ENCODE measurements at places on chromosomes 16 and 17. TPM values are rescaled to one million over a fixed set of nuclear protein-coding genes. Genes with fewer than 3 reads are reported as not detected.

GRCh38 chr16:74455213-74455612 is 33.9 kb upstream of the CLEC18B start:
- no peak for DNase-seq
- H3K4me1 ChIP-seq, result no peaks in the 10 kb centered on the region

- no peak overlapping the region for H3K27ac ChIP-seq
- no peaks in the 10 kb centered on the region for H3K4me1 ChIP-seq
- H3K27me3 ChIP-seq, result no peaks in the 10 kb centered on the region
- no peak for DNase-seq
- H3K36me3 ChIP-seq, result no peaks in the 10 kb centered on the region
These were observed 4.1 kb downstream of the KRT31 start for GRCh38 chr17:41393294-41393693.

DNA sequence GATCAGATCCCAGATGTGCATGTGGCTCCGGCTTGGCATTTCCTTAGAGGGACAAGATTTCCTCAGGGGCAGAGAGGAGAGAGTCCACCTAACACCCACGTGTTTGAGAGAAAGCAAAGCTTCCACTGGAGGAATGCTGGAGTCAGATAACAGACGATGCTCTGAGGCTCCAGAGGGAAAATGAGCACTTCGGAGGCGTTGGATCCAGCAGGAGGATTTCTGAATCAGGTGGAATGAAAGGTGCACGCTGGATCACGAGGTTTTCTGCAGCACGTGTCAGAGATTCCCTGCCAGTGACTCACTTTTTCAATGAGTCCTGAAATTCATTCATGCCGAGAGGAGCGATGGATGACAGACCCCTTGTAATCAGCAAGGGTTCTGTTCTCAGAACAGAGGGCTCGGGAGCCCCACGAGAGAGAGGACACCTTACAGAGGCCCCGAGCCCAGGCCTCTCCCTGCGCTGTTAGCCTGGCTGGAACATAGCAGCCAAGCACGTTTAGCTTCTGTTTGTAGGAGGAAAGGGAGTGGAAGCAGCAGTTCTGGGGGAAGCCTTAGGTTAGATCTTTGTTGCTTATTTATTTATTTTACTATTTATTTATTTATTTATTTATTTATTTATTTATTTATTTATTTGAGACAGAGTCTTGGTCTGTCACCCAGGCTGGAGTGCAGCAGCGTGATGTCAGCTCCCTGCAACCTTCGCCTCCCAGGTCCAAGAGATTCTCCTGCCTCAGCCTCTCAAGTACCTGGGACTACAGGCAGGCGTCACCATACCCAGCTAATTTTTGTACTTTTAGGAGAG is 49.3 kb upstream of the JPH3 start:
- no peak overlapping the region for H3K4me3 ChIP-seq
- H3K4me1 ChIP-seq, result no peaks in the 10 kb centered on the region
- H3K27ac ChIP-seq, result no peak overlapping the region
- no peaks in the 10 kb centered on the region for H3K27me3 ChIP-seq

DNA sequence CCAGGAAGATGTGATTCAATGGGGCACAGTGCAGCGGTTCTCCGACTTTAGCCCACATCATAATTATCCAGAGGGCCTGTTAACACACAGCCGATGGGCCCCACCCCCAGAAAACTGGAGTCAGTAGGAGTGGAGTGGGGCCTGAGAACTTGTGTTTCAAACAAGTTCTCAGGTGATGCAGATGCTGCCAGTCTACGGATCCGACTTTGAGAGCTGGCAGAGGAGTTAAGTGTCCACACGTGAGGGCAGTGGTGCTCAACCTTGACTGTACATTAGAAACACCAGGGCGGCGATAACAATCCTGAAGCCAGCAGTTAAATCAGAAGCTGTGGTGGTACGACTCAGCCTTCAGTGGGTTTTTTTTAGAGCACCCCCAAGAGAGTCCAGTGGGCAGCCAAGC is 75.0 kb downstream of the GPRC5B start:
- no peaks in the 10 kb centered on the region for H3K36me3 ChIP-seq
- peaks cover 3% of the 10 kb centered on the region for H3K4me1 ChIP-seq
- H3K27me3 ChIP-seq, result no peaks in the 10 kb centered on the region

- H3K4me1 ChIP-seq, result no peaks in the 10 kb centered on the region
- H3K27ac ChIP-seq, result no peak overlapping the region
- no peaks in the 10 kb centered on the region for H3K36me3 ChIP-seq
- no peaks in the 10 kb centered on the region for H3K27me3 ChIP-seq
These were observed 13.1 kb downstream of the SLC22A31 start for GRCh38 chr16:89187032-89187769.

DNA sequence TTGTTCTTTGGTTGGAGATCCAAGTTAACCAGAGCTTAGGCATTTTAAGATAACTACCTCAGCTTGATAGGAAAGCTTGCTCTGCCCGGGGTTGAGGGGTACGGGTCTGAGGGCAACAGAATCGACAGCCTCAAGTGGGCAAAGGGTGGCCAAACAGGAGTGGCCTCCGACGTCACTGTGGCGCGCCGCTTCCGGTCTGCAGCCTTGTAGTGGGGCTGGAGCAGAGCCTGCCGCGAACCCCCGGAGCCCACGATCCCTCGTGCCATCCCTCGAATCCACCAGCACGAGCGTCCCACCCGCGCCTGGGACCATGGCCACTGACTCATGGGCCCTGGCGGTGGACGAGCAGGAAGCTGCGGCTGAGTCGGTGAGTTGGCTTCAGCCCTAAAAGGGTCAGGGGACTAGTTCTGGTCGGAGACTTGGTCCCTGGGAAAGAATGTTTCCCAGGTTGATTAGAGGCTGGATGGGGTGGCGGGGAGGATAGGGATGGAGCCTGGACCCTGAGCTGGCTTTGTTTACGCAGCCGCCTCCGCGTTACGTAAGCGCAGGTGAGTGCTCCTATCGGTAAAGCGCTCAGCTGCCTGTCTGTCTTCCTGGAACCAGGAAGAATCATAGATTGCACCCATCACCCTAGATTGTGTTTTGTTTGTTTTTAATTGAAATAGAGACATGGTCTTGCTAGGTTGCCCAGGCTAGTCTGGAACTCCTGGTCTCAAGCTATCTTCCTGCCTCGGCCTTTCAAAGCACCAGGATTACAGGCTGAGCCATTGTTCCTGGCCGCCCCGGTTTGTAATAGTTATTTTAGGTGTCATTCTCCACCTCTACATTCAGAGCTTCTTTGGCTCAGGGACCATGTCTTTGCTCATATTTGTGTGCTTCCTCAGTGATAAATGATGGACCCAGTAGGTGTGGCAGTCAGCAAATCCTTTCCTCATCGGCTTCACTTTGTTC is at the start of gene DDX19B:
Gene DDX19B, plus strand, starts transcription at position 199 of the 951 bp plus-strand sequence. Its CDS starts 112 bp downstream, at position 311.
- peak; percentile 95 for DNase-seq
- H3K27me3 ChIP-seq, result no peaks in the 10 kb centered on the region
- H3K4me3 ChIP-seq, result peak within 1 kb of the TSS; percentile 93
- H3K36me3 ChIP-seq, result no peaks in the 10 kb centered on the region

- DNase-seq, result no peak
- no peak overlapping the region for H3K27ac ChIP-seq
- H3K27me3 ChIP-seq, result no peaks in the 10 kb centered on the region
- peaks cover 5% of the 10 kb centered on the region for H3K36me3 ChIP-seq
These were observed 39.7 kb upstream of the CRISPLD2 start for GRCh38 chr16:84780063-84780462.

GRCh38 chr16:64969221-64969620 is 152.6 kb downstream of the CDH11 start:
- H3K4me3 ChIP-seq, result no peak overlapping the region
- DNase-seq, result no peak
- H3K27ac ChIP-seq, result no peak overlapping the region
- H3K27me3 ChIP-seq, result no peaks in the 10 kb centered on the region
- peaks cover 10% of the 10 kb centered on the region for H3K36me3 ChIP-seq

DNA sequence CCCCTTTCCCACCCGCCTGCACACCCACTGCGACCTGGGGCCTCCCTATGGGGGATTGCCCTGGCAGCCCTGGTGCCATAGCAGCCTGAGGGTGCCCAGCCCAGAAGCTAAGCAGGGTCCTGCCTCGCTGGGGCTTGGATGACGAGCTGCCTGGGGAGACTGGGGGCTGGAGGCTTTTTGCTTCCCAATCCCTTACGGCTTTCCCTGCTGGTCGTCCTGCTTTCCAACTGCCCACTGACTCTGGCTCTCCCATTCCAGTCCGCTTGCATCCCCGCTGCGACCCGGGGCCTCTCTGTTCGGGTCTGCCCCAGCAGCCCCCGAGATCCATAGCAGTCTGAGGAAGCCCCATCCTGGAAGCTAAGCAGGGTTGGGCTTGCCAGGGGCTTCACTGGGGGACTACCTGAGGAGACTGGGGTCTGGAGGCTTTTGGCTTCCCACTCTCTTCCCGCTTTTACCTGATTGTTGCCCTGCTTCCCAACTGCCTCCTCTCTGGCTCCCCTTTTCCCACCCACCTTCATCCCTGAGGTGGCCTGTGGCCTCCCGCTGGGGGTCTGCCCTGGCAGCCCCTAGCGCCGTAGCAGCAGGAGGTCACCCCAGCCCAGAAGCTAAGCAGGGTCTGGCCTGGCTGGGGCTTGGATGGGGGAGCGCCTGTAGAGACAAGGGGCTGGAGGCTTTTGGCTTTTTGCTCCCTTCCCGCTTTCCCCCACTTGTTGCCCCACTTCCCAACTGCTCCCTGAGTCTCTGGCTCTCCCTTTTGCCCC is 2292.8 kb downstream of the TP53TG3F start:
- no peaks in the 10 kb centered on the region for H3K4me1 ChIP-seq
- no peaks in the 10 kb centered on the region for H3K27me3 ChIP-seq
- DNase-seq, result no peak
- no peak overlapping the region for H3K4me3 ChIP-seq
- H3K36me3 ChIP-seq, result no peaks in the 10 kb centered on the region

DNA sequence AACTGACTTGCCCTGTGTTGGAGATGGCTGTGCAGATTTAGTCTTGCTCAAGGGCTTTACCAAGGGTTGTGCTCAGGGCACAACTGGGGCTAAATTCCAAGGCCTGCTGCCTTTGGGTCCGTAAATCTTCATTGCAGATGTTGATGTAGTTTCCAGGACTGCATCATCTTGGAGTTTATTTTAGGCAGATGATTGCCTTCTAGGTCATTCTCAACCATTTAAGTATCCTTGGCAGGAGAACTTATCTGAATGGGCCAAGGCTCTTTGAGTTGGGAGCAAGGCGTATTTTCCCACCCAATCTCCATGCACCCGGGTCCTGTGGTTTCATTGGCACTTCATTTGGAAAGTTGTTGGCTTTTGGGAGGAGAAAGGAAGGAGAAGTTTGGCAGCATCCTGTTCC is 200.3 kb downstream of the MSI2 start:
- H3K4me3 ChIP-seq, result no peak overlapping the region
- no peak for DNase-seq
- H3K36me3 ChIP-seq, result no peaks in the 10 kb centered on the region
- no peak overlapping the region for H3K27ac ChIP-seq
- no peaks in the 10 kb centered on the region for H3K4me1 ChIP-seq
- no peaks in the 10 kb centered on the region for H3K27me3 ChIP-seq

- no peak for DNase-seq
- H3K4me1 ChIP-seq, result no peaks in the 10 kb centered on the region
- H3K27me3 ChIP-seq, result no peaks in the 10 kb centered on the region
- no peaks in the 10 kb centered on the region for H3K36me3 ChIP-seq
- no peak overlapping the region for H3K4me3 ChIP-seq
These were observed 16.2 kb downstream of the MLYCD start for GRCh38 chr16:83915081-83915480.

DNA sequence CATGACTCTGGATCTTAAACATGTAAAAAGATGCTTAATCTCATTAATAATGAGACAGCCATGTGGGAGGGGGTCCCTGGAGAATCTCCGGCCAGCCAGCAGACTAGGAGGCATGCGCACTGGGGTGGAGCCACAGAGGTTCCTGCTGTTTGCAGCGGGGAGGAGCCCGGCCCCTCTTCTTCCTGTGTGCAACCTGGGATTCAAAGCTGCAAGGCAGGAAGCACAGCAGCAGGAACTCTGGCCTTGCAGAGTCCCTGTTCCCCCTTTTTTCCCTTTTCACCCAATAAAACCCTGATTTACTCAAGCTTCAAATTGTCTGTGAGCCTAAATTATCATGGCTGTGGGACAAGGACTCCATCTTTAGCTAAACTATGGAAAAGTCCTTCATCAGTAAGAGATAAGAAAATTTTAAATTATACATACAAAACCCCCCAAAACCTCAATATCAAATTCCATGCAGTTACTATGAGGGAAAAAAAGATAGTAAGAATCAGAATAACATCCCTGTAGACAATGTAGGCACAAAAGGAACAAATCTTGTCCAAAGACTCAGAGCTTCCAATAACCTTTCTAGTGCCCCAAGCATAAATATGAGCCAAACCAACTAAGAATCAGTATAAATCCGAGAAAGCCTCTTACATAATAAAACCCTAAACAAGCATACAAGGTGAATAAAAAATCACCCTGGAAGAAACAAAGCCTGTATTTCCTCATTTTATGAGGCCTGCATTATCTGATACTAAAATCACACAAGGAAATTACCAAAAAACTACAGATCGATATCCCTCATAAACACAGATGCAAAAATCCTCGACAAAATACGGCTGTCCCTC is 12.1 kb downstream of the CFDP1 start:
- no peaks in the 10 kb centered on the region for H3K27me3 ChIP-seq
- H3K36me3 ChIP-seq, result no peaks in the 10 kb centered on the region
- H3K27ac ChIP-seq, result no peak overlapping the region
- no peaks in the 10 kb centered on the region for H3K4me1 ChIP-seq
- DNase-seq, result peak; percentile 73

- DNase-seq, result peak; percentile 31
- no peaks in the 10 kb centered on the region for H3K4me1 ChIP-seq
- no peak overlapping the region for H3K27ac ChIP-seq
- no peaks in the 10 kb centered on the region for H3K36me3 ChIP-seq
- H3K27me3 ChIP-seq, result no peaks in the 10 kb centered on the region
- H3K4me3 ChIP-seq, result no peak overlapping the region
These were observed 29.6 kb upstream of the ASGR2 start for GRCh38 chr17:7144213-7144612.

DNA sequence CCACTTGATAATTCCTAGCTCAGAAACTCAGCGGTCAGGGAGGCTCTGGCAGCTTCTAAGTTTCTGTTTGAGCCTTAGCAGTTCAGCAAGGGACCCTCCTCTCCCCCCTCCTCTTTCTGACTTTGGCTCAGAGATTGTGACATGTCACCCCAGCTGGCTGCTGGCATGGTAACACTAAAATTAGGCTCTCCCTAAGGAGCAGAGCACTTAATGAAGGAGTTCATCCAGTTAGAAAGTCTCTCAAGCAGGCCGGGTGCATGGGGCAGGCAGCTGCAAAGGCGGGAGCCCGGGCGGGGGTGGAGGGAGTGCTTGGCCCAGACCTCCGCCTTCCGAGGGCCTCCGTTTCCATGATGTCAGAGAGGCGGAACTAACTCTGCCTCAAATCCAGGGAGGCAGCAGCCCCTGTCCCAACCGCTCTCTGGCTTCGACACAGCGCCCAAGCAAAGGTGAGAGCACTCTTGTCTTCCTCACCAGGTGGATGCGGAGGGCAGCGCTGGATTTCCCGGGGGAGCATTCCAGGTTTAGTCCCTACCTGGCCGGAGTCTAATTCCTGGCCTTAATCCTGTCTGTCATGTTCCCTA is 128.0 kb upstream of the PLCG2 start:
- no peaks in the 10 kb centered on the region for H3K4me1 ChIP-seq
- H3K36me3 ChIP-seq, result no peaks in the 10 kb centered on the region
- no peak overlapping the region for H3K27ac ChIP-seq
- DNase-seq, result peak; percentile 71
- no peaks in the 10 kb centered on the region for H3K27me3 ChIP-seq

Gene UMOD
- total RNA-seq, result not detected

Gene HOXB9
- total RNA-seq, result 0.33 TPM

Gene PRR35
- total RNA-seq, result not detected

Gene CES5A
- not detected for total RNA-seq

Gene CD300H
- total RNA-seq, result not detected

Gene SNAI3
- total RNA-seq, result 0.27 TPM

Gene SEZ6L2
- 1.4 TPM for total RNA-seq

Gene CD2BP2
- total RNA-seq, result 51.3 TPM

Gene KRTAP16-1
- not detected for total RNA-seq

Measured in aorta (tissue), 5 donors.